ENCODE measurements at places on chromosomes 16 and 17. TPM values are rescaled to one million over a fixed set of nuclear protein-coding genes. Genes with fewer than 3 reads are reported as not detected.

OTOP2 gene
- 0.34 TPM for total RNA-seq

PRSS21 gene
- total RNA-seq, result not detected

CLEC10A gene
- 0.09 TPM for total RNA-seq

DLX4 gene
- 0.55 TPM for total RNA-seq

ZNF19 gene
- total RNA-seq, result 37.8 TPM

RSAD1 gene
- total RNA-seq, result 42.3 TPM

INCA1 gene
- total RNA-seq, result 0.58 TPM
